ENCODE measurements at places on chromosomes 11 and 22.

DNA sequence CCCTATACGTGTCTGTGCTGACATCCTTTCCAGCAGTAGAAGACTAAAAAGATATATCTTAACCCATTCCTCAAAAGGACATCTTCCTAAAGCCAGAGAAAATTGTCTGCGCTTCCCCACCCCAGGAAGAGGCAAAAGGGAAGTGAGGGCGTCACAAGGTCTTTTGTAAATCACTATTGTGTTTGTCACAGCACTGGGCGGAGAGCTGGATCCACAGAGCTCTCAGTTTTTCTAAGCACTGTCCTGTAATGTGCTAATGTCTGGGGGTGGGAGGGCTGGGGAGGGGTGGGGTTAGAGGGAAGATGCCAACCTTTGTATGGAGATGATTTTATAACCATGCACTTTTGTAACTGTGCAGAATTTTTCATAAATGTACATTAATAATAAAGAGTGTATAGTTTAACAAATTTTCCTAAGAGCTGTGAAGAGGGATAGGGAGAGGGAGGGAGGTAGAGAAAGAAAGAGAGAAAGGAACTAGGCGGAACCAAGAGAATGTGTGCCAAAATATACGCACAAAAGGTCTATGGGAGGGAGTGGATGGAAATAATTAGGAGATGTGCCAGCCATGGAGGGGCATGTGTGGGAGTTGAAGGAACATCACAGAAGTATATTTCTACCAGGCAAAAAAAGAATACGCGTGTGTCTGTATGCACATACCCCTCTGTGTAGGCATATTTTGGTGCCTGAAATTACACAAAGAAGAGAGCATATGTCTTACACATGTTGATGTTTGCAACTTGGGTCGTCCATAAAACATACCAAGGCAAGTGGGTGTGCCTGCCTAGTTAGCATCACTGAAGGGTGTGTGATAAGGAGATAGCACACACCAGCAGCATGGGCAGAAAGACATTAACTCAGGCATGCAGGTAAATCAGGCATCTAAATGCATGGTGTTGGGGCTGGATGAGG, 9.8 kb downstream of the LRRC55 start:
- no peak for DNase-seq

- DNase-seq = no peak
These were observed 33.6 kb downstream of the NEU3 start for GRCh38 chr11:75022296-75022695.

DNA sequence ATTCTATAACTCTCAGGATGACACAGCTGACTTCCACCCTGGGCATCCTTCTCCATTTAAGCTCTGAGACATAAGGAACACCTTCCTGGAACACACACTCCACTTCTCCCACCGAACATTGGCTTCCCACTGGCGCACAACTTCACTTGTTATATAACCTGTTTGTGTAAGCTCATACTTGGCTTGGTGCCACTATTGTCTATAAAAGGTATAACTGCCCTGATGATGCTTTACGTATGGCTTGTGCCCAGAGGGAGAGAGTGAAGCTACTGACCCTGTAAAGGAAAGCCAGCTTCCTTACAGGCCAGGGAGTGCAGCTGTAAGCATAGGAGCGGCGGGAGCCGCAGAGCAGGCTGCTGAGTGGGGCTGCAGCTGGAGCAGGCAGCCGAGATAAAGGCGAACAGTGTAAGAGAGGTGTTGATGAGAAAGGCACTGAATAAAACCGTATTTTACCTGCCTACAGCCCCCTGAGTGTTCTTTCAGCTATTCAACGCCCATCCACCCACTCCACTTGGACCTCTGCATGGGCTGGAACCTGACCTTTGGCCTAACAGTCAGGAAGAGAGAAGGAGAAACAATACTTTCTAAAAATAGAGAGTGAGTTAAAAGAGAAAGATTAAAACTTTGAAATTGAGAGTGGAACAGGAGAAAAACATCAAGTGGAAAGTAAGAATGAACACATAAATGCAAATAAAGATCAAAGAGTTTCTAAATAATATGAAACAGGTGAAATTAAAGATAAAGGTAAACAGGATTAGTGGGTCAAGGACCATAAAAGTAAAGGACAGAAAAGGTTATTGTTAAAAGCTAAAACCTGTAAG, 252.1 kb upstream of the ARHGAP42 start:
- DNase-seq = no peak

DNA sequence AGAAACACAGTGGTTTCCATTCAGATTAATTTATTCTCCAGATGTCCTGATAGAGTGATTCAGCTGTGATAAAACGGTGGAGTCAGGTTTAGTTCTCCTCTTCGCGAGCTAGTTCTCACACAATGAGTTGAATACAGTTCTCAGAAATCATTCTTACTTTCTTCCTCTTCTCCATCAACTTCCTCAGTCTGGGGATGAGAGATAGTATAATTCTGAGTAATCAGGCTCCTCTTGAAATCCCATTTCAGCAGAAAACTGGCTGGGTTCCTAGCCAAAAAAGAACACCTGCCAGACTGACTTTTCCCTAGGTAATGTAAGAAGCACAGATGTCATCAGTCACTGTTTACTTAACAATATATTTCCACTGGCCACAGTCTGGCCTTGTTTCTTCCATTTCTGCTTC, 76.7 kb downstream of the SVIP start:
- no peak for DNase-seq

DNA sequence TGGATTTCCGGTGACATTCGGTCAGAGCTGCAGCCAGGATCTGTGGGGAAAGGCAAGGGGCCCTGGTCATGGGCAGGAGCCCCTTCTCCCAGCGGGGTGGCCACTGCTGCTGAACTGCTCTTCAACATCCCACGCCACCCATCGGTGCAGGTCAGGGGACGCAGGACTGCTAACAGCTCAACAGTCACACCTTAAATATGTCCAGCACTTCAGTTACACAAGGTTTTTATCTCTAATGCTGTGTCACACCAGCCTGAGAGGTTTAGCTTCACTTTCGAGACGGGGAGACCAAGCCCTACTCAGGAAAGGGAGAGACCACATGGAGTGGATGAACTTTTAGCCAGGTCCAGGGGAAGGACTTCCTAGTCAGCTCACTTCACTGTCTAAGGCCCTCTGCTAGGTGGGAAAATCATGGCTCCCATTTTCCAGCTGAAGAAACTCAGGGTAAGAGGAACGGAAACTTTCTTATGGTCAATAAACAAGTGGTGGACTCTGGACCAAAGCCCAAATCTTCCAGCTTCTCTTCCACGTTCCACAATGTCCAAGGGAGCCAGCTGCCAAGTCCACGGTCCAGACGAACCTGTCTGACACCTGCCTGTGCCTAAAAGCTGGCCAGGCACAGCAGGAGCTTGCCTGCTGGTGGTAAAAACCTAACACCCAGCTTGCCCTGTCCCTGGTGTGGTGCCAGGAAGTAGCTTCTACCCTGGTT, 21.0 kb upstream of the CHADL start:
- DNase-seq = no peak

- peak; percentile 59 for DNase-seq
These were observed 15.2 kb downstream of the SERPINH1 start for GRCh38 chr11:75577207-75577606.

- no peak for DNase-seq
These were observed 50.6 kb upstream of the PPARA start for GRCh38 chr22:46099740-46100139.

DNA sequence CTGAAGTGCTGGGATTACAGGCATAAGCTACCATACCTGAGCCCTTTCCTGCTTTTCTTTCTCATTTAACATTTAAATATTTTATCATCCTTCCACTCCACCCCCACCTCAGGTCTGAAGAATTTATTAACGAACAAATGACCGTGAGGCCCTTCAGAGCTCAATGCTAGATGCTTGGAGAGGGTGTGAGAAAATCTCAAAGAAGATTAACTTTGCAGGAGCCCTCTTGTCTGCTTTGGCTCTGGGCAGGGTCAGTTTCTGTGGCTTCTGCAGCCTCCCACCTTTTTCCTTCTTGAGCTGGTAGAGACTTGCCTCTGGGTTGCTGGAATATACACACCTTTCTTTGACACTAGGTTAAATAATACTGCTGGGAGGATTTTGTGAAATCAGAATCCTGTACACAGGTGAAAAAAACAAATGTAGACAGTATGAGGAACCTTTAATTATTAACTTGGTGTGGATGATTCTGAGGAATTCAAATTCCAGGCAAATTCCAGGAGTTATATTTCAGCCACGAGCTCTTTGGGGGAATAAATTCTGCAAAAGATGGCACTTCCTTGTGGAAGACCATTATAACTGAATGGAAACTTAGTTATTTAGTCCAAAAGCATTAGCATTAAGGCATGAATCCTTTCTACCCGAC, 3.4 kb upstream of the ZBTB44 start:
- no peak for DNase-seq

DNA sequence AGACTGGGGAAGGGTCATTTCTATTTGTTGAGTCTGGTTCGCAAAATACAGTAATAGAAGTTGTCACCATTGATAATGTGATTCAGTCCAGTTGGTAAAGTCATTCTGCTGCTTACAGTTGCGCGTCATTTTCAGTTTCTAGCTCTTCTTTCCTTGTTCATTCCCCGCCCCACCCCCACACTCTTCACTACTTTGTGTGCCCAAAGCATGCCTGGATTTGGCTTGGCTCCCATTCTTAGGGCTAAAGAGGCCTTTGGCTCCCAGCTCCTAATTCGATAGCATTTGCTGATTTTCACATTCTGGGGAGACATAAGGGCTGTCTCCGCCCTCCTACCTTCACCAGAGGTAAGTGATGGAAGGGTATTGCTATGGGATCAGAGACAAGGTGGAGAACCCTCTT, 43.0 kb downstream of the CECR2 start:
- DNase-seq = no peak

GRCh38 chr11:9613118-9613829, 39.8 kb downstream of the WEE1 start:
- peak; percentile 96 for DNase-seq

DNA sequence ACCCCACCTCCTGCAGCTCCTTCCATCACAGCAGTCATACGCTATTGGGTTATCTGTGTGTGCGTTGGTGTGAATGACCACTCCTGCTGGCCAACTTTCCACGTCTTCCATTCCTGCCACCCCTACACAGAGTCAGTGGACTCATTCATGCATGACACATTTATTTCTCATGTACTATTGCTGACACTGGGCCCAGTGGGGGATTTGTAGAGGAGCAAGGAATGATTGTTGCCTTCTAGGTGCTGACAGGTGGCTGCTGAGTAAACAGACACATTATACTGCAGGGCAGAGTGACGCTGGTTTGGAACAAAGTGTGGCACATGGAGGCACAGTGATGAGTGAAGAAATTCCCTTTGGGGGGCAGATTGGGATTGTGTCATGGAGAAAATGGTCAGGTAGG, 113.9 kb downstream of the CCDC81 start:
- DNase-seq = no peak
